ENCODE measurements at places on chromosomes 1 and 21.
A peak's percentile ranks its signal among the peaks of the same experiment; 100 is the strongest.

GRCh38 chr1:33182401-33182841, 578 bp upstream of the TRIM62 start:
- no peak for DNase-seq

- no peak for DNase-seq
Measured at GRCh38 chr1:110420023-110420662, 12.6 kb upstream of the LAMTOR5 start.

DNA sequence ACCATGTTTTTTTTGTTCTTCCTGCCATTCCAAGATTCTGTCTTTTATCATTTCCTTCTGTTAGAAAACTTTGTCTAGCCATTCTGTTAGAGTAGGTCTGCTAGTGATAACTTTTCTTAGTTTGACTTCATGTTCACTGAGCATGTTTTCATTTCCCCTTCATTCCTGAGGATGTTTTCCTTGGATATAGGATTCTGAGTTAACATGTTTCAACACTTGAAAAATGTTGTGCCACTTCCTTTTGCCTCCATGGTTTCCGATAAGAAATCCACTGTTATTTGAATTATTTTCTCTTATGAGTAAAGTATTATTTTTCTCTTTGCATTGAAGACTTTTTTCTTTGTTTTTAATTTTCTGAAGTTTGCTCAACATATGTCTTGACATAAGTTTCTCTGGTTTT, 66.7 kb downstream of the ATP1A1 start:
- no peak for DNase-seq

DNA sequence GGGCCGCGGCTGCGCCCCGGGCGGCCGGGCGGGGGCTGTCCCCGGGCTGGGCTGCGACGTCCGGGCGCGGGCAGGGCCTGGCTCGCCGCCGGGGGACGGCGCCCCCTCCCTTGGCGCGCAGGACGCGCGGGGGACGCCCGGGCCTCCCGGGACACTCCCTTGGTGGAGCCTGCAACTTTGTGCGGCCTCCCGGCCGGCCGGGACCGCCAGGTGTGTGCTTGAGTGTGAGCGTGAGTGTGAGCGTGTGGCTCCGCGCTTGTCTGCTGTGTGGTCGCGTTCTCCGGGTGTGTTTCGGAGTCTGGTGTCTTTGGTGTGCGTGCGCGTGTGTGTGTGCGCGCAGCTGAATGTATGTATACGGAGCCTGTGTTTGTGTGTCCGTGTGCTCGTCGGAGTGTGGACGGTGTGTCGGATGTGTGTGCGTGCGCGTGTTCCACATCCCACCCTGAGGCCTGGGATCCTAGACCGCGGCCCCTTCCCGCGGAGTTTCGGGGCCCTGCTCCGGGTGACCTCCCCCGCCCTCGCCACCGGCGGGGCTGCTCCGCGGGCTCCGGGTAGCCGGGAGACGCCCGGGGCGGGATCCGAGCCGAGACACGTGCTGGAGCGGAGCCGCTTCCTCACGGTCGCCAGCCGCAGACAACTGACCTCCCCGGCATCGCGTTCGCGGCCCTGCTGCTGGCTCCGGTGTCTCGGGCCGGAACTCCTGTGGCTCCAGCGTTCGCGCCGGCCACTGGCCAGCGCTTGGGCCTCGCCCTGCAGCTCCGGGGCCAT, 1.7 kb downstream of the PTPRU start:
- no peak for DNase-seq

DNA sequence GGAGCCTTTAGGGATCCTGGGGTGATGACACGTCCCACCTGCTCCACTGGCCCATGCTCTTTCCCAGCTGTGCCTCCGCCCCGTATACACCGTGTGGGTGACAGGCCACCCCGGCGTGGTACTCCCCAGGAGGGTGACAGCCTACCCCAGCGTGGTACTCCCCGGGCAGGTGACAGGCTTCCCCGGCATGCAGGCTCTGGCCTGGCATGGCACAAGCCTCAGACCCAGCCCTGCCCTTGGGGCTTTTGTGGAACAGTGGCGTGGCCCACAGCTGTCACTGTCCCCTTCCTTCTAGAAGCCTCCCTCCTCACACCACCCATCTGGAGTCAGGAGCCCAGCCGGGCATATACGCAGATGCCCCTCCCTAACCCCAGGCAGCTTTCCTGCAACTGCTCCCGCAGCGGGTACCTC, 4.7 kb upstream of the PFKL start:
- DNase-seq: no peak

GRCh38 chr1:156241926-156242325, at the start of gene BGLAP:
BGLAP (plus strand) TSS chr1:156242184; CDS start chr1:156242232, 48 bp downstream.
- DNase-seq: no peak

DNA sequence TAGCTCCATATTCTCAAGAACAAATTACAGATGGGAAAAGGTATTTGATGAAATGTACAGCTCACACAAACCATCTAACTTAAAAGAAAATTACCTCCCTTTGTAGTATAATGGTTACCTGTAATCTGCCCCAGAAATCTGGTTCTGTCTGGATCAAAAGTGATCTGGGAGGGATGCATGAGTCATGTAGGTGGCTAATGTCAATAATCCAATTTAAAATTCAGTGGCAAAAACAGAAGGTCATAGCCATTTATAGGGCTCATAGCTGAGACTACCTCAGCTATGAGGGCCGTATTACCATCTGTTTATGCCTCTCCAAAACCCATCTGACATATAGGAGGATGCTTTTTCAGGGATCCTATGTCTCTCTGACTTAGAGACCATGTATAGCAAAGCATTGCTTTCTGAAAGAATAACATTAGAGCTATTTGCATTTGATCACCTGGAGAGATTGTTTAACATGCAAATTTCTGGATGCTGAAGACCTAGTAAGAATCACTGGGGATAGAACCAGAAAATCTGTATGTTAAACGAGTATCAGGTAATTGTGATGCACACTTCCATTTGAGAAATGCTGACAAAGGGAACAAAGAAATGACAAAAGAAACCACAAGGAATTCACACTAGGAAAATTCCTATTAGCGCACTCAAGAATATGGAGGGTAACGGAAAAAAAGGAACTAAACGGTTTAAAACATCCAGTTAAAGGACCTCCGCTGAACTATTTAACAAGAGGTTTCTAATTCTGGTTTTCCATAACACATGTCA, 17.6 kb downstream of the PAXBP1 start:
- DNase-seq: no peak

- no peak for DNase-seq
Measured at GRCh38 chr1:156726549-156727226, 1.6 kb upstream of the METTL25B start.

DNA sequence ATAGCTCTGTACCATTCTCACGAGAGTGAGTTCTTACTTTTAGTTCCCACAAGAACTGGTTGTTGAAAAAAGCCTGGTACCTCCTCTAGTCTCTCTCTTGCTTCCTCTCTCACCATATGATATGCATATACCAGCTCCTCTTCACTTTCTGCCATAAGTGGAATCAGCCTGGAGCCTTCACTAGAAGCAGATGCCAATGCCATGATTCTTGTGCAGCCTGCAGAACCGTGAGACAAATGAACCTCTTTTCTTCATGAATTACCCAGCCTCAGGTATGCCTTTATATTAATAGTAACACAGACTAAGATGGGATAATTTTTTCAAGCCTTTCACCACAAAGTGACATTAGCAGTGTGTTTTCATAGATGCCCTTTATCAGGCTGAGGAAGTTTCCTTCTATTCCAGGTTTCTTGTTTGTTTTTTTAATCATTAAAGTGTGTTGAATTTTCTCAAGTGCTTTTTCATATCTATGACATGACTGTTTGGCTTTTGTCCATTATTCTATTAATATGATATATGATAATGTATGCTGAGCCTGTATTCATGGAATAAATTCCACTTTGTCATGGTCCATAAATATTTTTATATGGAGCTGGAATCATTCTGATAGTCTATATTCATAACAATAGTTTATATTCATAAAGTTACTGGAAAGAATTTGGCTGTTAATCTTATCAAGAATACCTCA, 40.7 kb upstream of the C1orf185 start:
- no peak for DNase-seq

GRCh38 chr1:53172426-53173128, 24.0 kb upstream of the CPT2 start:
- DNase-seq: no peak

DNA sequence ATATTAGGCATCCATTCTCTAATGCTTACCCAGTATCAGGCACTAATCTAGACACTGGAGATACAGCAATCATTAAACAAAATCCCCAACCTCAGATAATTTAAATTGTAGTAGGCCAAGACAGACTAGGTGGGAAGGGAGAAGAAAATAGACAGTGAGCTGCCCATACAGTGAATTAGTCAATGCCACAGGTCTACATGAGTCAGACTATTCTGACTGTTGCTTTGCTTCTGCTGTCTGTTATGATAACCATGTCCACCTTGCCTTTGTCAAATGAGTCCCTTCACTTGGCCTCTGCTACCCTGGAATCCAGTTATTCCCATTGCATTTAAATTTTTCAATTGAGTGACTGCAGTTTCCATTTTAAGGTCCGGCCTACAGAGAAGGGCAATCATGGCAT, 59.5 kb downstream of the PIK3R3 start:
- DNase-seq: no peak

- DNase-seq: no peak
Measured at GRCh38 chr1:223430236-223430635, 37.0 kb downstream of the CCDC185 start.

DNA sequence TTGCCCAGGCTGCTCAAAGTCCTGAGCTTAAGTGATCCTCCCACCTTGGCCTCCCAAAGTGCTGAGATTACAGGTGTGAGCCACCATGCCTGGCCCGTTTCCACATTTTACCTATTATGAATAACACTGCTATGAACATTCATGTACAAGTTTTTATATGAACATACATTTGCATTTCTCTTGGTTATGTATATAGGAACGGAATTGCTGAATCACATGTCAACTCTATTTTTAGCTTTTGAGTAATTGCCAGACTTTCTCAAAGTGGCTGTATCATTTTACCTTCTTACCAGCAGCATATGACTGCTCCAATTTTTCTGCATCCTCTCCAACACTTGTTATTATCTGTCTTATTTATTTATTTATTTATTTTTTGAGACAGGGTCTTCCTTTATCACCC, 2.7 kb downstream of the SPATA21 start:
- no peak for DNase-seq

GRCh38 chr1:37691497-37692077, 729 bp upstream of the CDCA8 start:
- DNase-seq: peak; percentile 11

- no peak for DNase-seq
Measured at GRCh38 chr1:178220094-178220493, 126.2 kb downstream of the RASAL2 start.

DNA sequence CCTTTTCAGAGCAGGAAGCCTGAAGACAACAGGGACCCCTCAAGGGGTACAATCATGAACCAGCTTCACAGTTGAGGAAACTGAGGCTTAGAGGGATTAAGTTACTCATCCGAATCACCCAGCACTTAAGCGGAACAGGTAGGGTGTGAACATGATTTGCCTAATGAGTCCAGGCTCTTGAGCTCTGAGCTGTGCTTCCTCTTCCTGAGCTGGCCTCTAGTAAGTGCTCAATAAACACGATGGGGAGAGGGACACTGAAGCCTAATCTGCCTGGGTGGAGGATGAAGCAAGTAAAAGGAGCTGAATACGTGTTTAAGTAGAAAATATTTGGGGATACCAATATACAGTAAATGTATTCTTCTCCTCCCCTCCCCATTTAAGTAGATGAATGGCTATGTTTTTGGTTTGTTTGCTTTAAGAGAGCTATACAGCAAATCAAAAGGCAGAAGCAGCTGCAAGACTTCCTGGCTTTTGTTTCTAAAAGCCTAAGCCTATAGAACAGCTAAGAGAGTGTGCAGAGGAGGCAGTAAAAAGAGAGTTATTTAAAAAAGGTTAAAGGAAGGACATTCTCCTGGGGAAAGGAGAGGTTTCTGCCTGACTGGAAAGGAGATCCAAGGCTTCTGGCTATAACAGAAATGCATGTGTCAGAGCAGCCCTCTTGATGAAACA, 20.5 kb downstream of the STPG1 start:
- DNase-seq: no peak

DNA sequence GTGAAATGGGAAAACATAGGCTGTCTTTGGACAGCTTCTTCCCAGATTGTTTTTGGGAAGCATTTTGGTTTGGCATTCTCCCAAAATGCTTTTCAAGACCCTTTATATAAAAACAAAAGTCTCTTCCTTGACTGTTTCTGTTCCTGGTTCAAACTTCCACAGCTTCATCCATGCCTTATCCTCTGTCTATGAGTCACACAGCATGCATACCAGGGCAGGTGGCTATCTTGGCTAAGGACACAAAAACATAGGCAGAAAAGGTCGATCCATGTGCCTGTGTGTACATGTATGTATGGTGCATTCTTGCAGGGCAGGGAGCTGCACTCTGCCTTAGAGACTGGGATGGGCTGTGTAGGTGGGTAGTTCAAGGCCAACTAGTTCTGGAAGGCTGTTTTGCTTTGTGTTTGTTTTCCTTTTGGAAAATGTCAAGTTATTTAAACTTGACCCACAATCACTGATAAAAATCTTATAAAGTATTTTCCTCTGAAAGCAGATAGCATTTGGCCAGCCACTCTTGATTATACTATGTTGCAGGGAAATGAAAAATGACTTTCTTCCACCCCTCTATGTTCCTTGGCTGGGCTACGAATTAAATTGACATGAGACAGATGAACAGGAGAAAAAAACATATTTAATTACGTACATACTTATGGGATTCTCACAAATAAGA, 437.0 kb downstream of the SIPA1L2 start:
- no peak for DNase-seq

GRCh38 chr1:66112744-66113400, 320.2 kb downstream of the PDE4B start:
- no peak for DNase-seq
